ENCODE measurements at places on chromosomes 6 and 20. TPM values are rescaled to one million over a fixed set of nuclear protein-coding genes. Genes with fewer than 3 reads are reported as not detected.

CNKSR3 gene
- 64.0 TPM for polyA plus RNA-seq

DNA sequence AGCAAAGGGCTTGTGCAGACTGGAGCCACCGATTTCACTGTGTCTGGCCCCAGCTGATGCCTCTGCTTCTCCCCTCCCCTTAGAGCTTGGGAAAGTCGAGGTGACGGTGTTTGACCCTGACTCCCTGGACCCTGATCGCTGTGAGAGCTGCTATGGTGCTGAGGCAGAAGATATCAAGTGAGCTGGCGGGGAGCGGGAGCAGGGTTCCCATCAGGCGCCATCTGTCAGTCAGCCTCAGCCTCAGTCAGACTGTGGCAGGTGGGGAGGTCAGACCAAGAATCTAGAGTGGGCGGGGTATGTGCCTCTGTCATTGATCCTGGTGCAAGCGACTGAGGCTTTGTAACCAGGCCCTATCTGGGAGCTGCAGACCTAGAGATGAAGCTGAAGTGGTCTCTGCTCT, 5.5 kb downstream of the ERGIC3 start:
- no peak for DNase-seq

TRIM31 gene
- polyA plus RNA-seq = not detected

DNA sequence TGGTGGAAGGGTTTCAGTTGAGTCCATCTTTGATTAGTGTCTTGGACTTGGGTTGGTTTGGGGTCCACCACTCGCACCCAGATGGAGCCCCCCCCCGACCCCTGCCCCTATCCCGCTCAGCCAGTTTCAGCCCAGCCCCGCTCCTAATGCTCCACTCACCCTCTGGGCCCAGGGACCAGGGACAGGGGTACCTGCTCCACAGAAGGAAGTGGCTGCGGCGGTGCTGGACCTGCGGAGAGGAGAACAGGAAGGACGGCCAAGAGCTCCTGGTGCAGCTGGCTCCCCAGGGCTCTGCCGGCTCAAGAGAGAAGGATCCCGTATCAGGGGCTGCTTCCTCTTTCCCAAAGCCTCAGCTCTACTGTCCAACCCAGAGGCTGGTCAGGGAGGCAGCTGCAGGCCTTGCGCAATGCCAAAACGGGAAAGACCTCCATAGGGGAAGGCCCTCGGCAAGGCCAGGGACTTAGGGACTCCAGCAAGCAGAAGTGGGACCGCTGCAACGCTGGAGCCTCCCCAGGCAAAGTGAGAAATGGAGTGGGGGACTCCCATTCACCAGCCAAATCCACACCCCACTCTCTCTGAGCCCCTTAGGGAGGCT, at the start of gene SIGLEC1:
Gene SIGLEC1 (minus strand): TSS at position 322 of the 595 bp plus-strand sequence. CDS start 5,472 bp downstream, outside the sequence.
- DNase-seq = no peak

CPNE5 gene
- 12.5 TPM for polyA plus RNA-seq

DNA sequence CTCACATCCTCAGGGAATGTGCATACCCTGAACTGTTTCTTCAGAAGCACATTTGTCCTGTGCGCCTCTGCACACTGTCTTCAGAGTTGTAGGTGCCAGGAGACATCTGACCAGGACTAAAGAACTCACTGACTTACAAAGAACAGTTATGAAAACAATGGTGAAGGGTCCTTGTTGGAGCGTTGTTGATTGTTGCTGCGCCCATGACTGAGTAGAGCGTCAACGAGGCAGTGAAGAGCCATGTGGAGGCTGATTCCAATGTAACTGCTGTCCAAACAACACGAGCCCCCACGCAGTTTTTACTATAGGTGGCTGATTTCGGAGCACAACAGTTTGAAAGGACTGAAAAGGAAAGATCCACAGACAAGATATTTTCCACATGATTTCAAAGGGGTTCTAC, 380.3 kb downstream of the CDH26 start:
- no peak for DNase-seq

DNA sequence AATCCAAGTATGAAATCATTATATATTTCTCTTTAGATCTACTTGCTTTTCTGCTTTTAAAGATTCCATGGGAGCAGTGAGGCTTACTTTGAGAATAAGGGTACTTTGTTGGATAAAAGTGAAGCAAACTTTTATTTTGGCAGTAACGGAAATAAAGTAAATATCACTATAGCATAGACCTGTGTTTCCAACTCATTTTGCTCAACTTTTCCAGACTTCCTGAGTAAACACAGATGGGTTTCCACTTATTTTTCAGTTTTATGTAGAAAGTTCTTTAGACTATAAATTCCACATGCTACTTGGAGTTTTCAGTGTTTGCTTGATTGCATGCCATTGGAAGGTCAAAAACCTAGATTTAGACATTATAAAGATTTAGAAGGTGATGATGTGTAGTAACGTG, 6.2 kb downstream of the STX16 start:
- DNase-seq = no peak

DNA sequence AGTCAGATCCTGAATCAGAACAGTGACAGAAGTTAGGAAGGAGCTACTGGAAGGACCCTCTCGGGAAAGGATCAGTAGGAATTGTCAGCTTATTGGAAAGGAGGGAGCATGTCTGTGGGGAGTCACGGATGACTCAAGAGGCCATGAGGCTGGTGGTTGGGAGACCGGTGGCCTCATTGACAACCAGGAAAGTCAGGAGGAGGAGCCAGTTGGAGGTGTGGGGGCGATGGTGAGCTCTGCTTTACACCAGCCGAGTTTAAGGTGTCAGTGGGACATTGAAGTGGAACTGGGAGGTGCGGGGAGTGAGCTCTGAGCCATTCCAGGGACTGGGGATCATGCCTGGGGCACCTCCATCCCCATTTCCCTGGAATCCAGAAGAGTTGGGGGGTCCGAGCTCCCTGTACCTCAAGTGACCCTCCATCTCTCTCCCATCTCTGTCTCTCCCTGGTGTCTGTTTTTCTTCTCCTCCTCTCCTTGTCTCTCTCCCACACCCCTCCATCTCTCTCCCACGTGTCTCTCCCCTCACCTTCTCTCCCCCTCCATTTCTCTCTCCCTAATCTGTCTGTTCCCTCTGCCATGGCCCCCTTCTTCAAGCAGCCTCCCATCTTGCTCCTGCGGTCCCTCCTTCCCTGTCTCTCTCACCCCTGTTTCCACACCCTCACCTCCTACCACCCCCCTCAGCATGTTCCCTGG, 14.3 kb upstream of the ZBTB9 start:
- no peak for DNase-seq

FAM209B gene
- not detected for polyA plus RNA-seq

- DNase-seq = no peak
Observed at GRCh38 chr6:108953681-108954080, 105.5 kb downstream of the ARMC2 start.

- DNase-seq = no peak
Observed at GRCh38 chr6:3822747-3823445, 26.3 kb upstream of the FAM50B start.

KHDC1L gene
- 0.28 TPM for polyA plus RNA-seq

DNA sequence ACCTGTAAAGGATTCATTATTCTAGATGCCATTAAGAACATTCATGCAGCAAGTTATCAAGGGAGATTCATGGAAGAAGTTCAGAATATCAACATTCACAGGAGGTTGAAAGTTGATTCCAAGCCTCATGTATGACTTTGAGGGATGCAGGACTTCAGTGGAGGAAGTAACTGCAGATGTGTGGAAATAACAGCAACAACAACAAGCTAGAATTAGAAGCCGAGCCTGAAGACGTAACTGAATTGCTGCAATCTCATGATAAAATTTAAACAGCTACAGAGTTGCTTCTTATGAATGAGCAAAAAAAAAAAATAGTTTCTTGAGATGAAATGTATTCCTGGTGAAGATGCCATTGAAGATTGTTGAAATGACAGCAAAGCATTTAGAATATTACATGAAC, 73.3 kb upstream of the NXT1 start:
- no peak for DNase-seq

DNA sequence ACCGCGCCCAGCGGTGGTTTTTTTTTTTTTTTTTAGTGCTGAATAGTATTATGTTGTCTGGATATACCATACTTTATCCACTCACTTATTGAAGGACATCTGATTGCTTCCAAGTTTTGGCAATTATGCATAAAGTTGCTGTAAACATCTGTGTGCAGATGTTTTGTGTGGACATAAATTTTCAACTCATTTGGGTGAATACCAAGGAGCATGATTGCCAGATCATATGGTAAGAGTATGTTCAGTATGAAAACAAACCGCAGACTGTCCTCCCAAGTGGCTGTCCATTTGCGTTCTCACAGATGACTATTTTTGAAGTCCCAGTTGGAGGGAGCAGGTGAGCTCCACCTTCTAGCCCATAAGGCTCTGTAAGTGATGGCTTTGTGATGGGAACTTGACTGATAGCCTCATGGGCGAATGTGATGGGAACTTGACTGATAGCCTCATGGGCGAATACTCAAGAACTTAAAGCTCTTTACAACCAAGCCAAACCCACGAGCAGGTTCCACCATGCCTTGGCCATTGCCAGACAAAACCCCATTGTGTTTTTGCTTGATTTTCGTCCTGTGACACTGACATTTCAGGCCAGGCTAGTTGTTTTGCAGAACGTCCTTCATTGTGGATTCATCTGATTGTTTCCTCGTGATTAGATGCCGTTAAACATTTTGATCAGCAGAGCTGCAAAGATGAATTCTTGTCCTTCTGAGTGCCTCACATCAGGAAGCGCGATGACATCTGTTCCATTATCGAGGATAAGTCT, 51.0 kb downstream of the ZBTB2 start:
- no peak for DNase-seq

DNA sequence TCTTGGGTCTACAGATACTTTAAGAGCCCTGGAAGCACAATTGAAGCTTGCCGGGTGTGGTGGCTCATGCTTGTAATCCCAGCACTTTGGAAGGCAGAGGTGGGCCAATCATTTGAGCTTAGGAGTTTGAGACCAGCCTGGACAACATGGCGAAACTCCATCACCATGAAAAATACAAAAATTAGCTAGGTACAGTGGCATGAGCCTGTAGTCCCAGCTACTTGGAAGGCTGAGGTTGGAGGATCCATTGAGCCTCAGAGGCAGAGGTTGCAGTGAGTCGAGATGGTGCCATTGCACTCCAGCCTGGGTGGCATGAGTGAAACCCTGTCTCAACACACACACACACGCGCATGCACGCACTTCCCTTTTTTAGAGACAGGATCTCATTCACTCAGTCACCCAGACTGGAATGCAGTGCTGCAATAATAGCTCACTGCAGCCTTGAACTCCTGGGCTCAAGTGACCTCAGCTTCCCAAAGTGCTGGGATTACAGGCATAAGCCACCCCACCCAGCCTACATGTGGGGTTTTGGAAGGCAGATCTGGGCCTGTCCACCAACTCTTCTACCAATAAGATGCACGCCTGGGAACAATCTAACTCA, 182.5 kb upstream of the JARID2 start:
- DNase-seq = no peak

FKBP5 gene
- polyA plus RNA-seq = 30.7 TPM

WDR46 gene
- polyA plus RNA-seq = 61.5 TPM

DNA sequence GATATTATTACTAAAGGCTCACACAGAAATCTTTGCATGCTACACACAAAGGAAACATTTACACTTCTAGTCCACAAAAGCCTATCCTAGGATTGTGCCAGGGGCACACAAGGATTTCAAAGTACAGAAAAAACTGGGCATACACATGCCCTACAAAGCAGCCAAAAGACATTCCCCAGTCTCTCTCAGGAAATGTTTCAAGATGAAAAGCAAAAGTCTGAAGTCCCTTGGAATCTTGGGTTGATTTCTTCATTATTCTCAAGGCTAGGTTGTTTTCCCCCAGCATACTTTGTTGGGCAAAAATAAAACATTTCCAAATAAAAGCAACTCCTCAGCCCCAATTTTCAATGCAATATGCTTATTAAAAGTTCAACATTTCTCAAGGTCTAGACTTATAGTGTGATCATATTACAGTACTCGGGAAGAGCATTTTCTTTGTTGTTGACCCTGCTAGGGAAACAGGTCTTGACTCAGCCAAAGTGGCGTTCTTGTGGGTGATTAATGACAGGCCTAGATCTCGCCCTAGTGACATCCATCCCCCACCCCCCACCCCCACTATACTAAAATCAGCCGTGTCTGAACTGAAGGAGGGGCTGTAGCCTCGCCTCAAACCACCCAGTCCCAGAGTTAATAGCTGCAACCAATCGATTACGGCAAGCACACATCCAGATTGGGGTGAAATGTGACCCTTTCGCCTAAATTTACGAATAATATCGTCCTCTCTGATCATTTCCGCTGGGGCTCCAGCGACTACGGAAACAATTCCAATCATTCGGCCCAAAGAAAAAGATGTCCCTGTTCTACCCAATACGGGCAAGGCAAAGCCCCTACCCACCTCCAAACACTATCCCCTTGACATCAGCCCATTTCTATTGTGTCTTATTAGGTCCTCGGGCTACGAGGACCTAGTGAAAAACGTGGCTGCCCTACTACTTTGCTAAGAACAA, 1.4 kb downstream of the AKIRIN2 start:
- peak; percentile 34 for DNase-seq

GRCh38 chr6:79782792-79783580, 151.9 kb downstream of the SH3BGRL2 start:
- DNase-seq = no peak

DNA sequence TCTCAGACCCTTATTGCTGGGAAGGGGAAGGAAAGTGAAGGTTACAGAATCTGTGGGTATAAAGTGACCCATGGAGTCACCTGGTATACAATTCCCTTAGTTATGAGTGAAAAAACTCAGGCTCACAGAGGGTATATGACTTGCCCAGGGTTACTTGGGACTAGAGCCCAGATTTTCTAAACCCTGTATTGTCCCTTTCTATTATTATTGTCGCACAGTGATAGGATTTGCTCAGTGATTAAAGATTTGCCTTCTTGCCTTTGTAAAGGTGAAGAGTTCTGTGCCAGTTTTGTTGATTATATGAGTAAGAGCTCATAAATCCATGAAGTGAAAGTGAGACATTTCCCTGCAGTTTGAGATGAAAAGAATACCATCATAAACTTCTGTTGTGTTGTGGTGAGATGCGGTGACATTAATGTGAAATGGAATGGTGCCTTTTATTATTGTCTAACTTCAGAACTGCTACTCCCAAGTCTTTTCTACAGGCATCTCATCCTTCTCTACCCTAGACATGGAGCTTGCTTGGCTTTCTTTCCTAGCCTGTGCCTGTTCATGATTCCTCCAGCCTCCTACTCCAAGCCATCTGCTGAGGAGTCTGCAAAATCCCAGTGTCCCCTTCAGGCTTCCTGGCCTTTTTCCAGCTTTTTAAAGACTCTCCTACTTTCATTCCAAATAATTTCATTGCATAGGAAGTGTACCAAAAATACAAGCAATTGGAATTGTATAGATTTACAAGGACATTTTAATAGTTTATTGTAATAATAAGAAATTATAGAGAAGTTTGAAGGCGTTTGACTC, 33.5 kb upstream of the ADIG start:
- DNase-seq = no peak

- DNase-seq = no peak
Observed at GRCh38 chr6:149168968-149169367, 148.5 kb upstream of the TAB2 start.

SIRPD gene
- not detected for polyA plus RNA-seq

Data from right renal pelvis (tissue), 4 donors.